ENCODE measurements at places on chromosomes 3 and 15.

GRCh38 chr3:197088370-197088769, 58.8 kb upstream of the MELTF start:
- no peak for DNase-seq

GRCh38 chr15:43383070-43383469, 12.2 kb downstream of the TUBGCP4 start:
- no peak for DNase-seq

- no peak for DNase-seq
Measured at GRCh38 chr3:25940935-25941334, 151.0 kb downstream of the OXSM start.

DNA sequence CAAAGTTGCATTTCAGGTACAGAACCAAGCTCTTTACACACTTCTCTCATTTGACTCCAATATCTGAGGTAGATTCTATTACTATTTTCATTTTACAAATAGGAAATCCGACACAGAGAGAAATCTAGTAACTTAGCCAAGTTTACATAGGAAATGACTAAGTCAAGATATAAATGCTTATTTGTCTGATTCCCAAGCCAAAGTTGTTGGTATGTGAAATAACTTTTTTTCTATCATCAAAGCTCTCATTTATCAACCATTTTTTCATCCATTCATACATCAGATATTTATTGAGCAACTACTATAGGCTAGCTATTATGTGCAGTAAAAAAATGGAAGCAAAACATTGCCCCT, 89.2 kb upstream of the MITF start:
- no peak for DNase-seq

DNA sequence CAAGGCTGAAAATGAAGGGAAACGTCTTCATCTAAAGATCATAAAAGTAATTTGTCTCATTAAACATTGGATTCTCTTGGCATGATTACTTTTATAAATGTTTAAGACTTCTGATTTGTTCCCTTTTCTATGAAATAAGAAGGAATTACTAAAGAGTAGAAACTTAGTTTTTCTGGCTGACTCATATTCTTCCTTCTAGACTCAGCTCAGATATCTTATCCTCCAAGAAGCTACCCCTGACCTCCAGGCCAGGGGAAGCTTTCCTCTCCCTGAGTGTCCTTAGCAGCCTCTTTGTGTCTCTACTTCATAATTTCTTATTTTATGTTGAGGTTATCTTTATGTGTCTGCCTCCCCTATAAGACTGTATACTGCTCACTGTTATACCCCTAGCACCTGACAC, 291.9 kb upstream of the STT3B start:
- no peak for DNase-seq

DNA sequence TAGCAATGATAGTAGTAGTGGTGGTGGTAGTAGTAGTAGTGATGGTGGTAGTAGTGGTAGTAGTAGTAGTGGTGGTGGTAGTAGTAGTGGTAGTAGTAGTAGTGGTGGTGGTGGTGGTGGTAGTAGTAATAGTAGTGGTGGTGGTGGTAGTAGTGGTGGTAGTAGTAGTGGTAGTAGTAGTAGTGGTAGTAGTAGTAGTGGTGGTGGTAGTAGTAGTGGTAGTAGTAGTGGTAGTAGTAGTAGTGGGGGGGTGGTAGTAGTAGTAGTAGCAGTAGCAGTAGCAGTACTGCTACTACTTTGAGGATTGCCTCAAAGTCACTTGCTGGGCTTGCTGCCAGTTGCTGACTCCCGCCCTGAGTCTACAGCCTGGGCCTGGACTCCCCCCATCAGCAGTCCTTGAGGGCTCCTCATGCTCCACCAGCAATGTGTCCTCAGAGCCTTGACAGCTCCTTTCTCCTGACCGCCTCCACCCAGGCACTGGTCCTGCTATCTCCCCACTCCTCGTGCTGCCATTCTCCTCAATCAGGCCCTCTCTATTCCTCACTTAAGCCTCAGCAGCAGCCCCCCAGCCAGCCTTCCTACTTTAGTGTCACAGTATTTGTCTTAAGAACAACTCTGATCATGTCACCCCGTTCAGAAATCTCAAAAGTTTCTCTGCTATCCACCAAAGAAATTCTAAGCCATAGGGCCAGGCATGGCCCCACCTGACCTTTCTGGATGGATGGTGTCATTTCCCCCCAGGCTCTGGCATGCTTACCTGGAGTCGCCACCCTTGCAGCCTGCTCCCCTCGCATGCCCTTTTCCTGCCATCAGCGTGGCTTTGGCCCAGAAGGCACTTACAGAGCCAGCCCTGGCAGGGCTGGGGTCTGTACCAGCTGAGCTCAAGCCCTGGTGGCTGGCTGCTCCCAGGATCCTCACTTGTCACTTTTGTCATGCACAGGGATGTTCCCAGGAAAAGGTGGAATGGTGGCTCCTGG, 45.6 kb downstream of the DLEC1 start:
- DNase-seq: no peak
